ENCODE measurements at places on chromosomes 3 and 15.

DNA sequence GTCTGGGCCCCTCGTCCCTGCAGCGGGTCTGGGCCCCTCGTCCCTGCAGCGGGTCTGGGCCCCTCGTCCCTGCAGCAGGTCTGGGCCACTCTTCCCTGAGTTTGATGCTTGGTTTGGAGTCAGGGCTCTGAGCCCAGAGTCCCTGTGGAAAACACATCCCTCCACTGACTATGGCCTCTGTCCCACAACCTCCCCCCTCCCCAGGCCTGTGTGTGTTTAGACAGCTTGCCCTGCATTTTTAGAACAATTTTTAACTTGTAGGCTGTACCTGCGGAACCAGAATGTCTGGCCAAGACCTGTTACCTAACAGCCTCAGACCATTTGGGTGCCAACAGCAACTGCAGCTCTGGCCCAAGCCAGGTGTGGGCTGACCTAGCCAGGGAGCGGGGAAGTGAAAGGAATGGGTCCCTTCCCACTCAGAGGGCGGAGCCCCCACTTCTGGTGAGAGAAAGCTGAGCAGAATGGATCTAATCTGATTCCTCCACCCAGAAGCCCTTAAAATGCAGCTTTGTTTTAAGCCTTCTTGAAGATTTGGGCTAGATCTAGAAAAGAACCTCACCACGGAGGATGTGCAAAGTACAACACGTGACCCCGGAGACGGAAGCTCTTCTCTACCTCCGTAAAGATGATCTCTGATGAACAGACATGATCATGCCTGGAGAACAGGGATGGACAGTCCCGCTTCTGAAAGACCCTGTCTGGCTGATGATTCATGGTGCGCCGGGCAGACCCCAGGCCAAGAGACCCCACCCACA is 60.5 kb upstream of the TFRC start:
- DNase-seq, result no peak

DNA sequence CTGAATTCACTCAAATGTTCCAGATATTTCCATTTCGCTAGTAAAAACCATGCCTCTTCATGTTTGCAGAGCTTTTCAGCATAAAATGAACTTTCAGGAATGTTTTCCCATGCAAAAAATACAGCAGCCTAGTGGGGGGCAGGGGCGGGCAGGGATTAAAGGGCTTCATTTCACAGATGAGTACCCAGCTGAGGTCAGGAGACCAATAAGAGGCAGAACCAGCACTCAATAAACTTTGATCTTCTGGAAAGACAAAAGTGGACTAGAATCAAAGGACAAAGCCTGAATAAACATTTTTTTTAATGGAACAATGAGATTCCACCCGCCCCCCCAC is 8.0 kb downstream of the KLHL25 start:
- no peak for DNase-seq

GRCh38 chr15:49242820-49243219 is 72.8 kb downstream of the GALK2 start:
- DNase-seq, result no peak

DNA sequence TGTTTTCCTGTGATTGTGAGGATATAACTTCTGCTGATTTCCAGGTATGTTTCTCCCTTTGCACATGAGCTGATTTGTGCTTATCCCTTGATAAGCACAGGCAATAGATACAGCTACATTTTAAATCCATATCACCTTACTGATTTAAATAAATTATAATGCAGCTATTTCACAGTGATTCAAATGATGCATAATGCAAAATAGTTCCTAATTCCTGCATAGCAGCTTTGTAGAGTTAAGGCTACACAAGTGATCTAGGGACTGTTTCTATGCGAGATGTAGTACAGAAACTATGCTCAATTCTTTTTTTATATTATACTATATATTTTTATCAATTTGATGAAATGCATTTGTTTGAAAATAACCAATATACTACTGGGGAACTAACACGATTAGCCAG is 334.2 kb downstream of the LRTM1 start:
- no peak for DNase-seq

- DNase-seq, result no peak
These were observed 479.8 kb upstream of the TBL1XR1 start for GRCh38 chr3:177676947-177677587.

DNA sequence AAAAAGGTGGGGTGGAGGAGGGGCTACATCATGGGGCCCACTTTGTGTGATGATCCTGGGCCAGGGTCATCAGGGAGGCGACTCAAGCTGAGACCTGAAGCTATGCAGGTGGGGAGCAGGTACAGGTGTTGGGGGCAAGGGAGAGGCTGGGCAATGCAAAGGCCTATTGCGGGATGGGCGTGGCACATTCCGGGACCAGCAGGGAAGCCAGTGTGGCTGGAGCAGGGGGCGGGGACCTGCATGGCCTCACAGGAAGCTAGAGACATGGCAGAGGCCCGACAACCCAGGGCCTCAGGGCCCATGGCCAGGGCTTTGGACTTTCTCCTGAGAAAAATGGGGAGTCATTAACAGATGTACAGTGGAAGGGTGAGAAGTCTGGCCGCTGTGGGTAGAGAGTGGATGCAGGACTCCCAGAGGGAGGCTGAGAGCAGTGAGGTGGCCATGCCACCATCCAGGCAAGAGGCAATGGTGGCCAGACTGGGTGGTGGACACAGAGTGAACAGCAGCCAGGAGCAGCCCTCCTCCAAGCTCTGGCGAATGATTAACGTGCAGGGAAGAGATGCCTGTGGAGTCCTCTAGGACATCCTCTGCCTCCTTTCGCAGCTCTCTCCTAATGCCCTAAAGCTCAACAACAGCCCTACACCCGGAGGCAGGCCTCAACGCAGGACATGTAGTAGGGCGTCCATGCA is 122.6 kb upstream of the ATP2B2 start:
- no peak for DNase-seq

DNA sequence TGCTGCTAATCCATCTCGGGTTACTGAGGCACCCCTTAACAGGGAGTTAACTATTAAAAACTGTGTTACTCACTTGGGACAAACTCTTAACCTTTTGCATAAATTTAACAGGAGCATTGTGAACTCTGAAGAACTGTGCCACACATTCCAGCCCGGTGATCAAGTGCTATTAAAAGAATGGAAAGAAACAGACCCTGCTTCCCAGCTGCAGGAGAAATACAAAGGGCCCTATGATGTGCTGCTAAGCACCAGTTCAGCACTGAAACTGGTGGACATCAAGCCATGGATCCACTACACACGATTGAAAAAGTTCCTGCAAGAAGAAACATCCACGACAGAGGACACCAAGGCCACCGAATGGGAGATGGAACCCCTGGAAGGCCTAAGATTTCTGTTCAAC is 114.7 kb upstream of the PLCL2 start:
- no peak for DNase-seq

DNA sequence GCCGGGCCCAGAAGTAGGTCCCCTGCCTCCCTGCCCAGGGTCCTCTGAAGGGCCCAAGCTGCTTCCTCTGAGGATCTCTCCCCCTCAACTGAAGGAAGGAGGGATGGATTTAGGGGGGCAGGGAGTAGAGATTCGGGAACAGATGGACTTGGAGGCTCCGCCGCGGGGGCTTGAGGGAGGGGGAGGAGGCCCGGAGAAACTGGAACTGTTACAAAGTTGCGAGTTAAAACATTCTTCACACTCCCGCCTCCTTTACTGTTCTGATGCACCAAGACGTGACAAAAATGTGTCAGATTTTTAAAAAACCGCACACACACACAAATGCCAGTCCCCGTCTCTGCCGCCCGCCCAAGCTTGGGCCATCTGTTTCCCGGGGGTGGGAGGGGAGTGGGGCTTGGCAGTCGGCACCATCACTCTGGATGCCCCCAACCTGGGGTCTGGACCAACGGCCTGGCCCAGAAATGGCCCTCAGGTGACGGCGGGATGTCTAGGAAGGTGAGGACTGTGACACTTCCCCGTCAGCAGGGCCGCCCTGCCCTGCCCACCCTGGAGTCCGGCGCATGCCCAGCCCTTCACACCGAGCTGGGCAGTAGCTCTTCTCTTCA is 25.0 kb upstream of the LINGO1 start:
- no peak for DNase-seq

- DNase-seq, result no peak
These were observed 209.0 kb downstream of the XXYLT1 start for GRCh38 chr3:195061756-195062655.

DNA sequence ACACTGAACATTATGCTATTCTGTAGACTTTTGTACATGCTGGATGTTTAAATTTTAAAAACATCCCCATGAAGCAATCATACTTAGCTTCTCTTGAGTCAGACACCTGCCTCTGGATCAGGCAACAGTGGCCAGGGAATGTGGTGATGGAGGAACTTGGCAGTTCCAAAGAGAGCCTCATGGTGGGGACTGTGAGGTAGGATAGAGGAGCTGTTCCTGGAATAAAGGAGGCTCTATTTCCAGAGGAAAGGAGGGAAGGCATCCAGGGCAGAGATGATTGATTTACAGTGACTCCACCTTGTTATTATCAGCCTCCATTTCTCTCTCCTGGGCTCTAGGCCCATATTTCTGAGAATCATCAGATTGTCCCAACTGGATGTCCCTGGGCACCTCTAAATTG is 35.0 kb upstream of the ABHD17C start:
- DNase-seq, result no peak

- DNase-seq, result no peak
These were observed 28.7 kb upstream of the SLC28A1 start for GRCh38 chr15:84855765-84856164.

- DNase-seq, result no peak
These were observed 15.6 kb upstream of the RAP2B start for GRCh38 chr3:153146191-153147053.

GRCh38 chr3:38121451-38121831 is 15.5 kb downstream of the ACAA1 start:
- DNase-seq, result no peak

DNA sequence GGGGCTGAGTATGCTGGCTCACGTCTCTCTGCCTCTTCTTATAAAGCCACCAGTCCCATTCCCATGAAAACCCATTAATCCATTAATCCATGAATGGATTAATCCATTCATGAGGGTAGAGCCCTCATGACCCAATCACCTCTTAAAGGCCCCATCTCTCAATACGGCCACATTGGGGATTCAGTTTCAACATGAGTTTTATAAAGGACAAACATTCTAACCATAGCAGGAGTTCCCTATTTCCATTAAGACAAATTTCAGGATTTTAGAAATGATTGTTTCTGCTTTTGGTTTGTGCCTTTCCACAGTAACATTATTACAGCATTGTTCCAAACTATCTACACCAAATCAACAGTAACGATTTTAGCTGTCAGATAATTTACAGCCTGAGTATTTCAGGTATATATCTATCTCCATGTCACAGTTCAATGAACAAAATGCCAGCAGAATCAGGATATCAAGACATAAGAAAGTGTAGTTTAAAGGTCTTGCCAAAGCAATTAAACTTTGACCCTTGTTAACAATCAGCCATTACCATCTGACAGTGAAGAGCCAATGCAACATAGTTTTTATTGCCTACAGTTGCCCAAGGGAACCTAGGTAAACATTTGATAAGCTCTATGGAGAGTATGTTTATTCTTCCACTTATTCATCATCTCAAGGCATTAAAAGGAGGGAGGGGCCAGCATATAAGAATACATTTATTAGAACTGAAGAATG is 3.8 kb downstream of the TSPAN3 start:
- no peak for DNase-seq

- no peak for DNase-seq
These were observed 49.6 kb upstream of the ST8SIA2 start for GRCh38 chr15:92343924-92344643.

GRCh38 chr3:171935261-171936123 is 92.3 kb downstream of the TMEM212 start:
- no peak for DNase-seq

- no peak for DNase-seq
These were observed 25.5 kb downstream of the TBC1D2B start for GRCh38 chr15:78052001-78052401.

GRCh38 chr15:68383161-68384074 is 48.5 kb downstream of the ITGA11 start:
- no peak for DNase-seq

GRCh38 chr3:146268535-146269219 is 17.8 kb upstream of the PLSCR4 start:
- DNase-seq, result no peak

- no peak for DNase-seq
These were observed 191.7 kb upstream of the GBE1 start for GRCh38 chr3:81953111-81953510.

GRCh38 chr3:66140106-66140505 is 80.7 kb upstream of the SLC25A26 start:
- DNase-seq, result no peak

DNA sequence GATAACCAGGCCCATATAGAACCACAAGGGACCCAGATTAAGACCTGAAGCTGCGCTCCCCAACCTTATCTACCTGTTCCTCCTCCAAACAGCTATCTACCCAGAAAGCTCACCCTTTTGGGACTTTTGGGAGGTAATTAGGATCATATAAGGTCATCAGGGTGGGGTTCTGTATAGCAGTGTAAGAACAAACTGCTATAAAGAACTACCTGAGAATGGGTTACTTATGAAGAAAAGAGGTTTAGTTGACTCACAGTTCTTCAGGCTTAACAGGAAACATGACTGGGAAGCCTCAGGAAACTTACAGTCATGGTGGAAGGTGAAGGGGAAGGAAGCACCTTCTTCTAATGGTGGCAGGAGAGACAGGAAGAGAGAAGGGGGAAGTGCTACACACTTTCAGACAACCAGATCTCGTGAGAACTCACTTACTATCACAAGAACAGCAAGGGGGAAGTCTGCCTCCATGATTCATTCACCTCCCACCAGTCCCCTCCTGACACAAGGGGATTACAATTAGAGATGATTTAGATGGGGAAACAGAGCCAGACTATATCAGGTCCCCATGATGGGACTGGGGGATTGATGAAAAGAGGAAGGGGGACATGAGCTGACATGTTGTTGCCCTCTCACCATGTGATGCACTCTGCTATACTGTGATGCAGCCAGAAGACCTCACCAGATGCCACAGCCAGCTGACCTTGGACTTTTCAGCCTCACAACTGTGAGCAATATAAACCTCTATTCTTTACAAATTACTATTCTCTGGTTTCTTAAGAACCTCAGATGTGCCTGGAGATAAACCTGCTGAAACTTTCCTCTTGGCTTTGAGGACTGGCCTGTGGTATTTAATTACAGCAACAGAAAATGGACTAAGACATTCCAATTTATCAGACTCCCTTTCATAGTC is 15.3 kb upstream of the FMN1 start:
- no peak for DNase-seq

DNA sequence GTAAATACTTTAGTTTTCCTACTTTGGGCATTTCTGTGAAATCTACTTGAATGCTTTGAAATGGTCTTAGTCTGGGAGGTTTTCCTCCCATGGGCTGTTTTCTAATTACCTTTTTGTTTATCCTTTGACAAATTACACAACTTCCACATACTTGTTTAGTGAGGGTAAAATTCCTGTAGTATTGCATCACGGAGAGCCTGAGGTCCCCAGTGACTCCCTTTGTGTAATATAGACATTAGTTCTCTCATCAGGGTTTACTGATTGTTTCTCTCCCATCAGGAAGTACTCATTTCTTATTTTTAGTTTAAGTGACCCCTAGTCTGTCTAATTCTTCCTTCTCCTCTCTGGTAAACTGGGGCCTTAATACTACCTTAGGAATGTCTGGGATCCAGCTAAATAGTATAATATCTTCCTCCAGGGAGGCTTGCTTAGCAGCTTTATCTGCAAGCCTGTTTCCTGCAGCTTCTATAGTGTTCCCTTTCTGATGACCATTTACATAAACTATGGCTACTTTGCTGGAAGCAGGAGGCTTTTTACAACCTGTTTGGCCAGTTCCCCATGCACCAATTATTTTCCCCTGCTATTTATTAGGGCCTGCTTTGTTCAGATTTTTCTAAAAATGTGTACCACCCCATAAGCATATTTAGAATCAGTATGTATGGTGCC is 87.2 kb upstream of the XCR1 start:
- peak; percentile 9 for DNase-seq

GRCh38 chr3:184067573-184068055 is 14.8 kb downstream of the HTR3C start:
- no peak for DNase-seq

GRCh38 chr15:53297828-53298227 is 461.6 kb downstream of the WDR72 start:
- DNase-seq, result no peak

Data from AG04449 (cell line).